ENCODE measurements at places on chromosomes 5 and 9.
A peak's percentile ranks its signal among the peaks of the same experiment; 100 is the strongest.

- DNase-seq, result no peak
These were observed 67.2 kb upstream of the ANGPTL2 start for GRCh38 chr9:127189628-127190027.

DNA sequence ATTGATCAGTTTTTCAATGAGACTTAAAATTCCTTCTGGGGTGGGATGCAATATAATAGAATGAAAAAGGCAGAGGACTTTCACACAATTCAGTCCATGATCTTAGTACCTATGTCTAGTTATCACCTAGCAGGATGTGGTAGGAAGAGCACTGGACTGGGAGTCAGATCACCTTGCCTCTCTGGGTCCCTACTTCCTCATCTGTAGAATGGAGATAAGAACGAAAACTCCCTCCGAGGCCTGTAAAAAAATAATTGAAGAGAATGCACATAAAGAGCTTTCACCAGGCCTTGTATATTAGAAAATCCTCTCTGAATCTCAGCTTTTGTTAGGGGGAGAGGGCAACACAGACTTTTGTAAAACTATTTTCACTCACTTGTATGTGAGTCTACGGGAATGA lies 681 bp upstream of the TMEFF1 start:
- no peak for DNase-seq

DNA sequence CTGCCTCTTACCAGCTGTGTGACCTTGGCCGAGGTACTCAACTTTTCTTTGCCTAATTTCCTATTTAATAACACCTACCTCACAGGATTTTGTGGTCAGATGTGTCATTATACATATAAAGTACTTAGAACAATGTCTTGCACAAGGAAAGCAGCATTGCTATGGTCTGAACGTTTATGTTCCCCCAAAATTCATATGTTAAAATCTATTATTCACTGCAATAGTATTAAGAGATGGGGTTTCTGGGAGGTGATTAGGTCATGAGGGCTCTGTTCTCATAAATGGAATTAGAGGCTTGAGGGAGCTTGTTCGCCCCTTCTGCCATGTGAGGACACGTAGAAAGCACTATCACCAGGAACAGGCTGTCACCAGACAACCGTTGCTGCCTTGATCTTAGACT lies 10.9 kb upstream of the RNF145 start:
- no peak for DNase-seq

GRCh38 chr9:115340314-115340713 lies 222.4 kb upstream of the TNC start:
- DNase-seq, result no peak

DNA sequence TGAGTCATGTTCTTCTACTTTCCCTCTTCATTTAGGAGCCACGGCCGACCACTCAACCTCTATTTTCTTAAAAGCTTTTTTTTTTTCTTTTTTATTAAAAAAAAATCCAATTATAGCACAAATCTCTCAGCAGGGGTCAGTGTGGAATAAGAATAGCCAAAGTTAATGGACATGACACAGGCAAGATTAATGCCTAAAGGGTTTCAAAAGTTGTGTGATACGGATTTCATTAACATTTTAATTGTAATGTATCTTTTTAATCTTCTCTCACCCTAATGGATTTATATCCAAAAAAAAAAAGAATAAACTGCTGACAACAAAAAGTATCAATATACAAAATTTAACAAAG lies 5.4 kb downstream of the NACC2 start:
- no peak for DNase-seq

- peak; percentile 3 for DNase-seq
These were observed 169.4 kb upstream of the ANKRD55 start for GRCh38 chr5:56402266-56403220.

GRCh38 chr9:33645706-33646105 lies 121.7 kb downstream of the ANKRD18B start:
- DNase-seq, result no peak

- no peak for DNase-seq
These were observed 9.5 kb upstream of the HAND1 start for GRCh38 chr5:154487541-154487940.
